ENCODE measurements at places on chromosomes 2 and 18.

GRCh38 chr2:233593201-233593600 is 24.2 kb upstream of the UGT1A8 start:
- DNase-seq, result no peak

- DNase-seq, result no peak
These were observed 64.0 kb upstream of the B3GNT7 start for GRCh38 chr2:231331533-231331932.

GRCh38 chr18:70501358-70501757 is 212.5 kb downstream of the SOCS6 start:
- no peak for DNase-seq

GRCh38 chr2:133682906-133683305 is 114.6 kb upstream of the NCKAP5 start:
- DNase-seq, result no peak

DNA sequence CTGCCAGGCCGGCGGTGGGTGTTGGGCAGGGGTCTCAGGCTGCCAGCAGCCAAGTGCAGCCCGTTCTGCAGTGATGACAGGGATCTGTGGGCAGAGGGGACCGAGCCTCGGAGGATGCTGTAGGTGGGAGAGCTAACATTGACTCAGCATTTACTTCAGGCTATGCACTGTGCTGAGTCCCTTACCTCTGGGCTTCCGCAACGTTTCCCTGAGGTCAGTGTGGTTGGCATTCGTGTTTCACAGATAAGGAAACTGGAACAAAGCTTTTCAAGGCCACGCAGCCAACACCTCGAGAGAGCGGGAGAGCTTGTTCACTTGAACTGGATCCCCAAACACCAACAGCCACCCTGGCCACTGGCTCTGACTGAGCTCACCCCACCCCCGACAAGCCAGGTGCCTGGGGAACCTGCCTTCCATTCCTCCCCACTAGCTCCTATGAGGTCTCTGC is 839 bp upstream of the GPR148 start:
- DNase-seq, result no peak

DNA sequence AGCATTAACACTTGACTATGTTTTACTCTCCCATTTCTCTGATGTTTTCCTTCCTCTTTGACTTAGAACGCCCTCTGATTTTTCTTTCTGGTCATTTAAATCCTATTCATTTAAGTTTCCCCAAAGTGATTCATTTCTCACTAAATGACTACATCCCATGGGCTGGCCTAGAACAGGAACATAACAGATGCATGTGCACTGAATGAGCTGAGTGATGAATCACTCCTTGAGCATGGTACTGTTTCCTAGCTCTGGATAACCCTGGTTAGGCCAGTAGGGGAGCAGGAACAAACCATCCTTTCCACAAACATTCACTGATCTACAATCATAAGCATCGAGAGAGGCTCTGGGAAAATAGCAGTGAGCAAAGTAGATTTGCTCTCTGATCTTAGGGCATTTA is 221.9 kb upstream of the SETBP1 start:
- DNase-seq, result peak; percentile 60

- DNase-seq, result no peak
These were observed 208.8 kb upstream of the SALL3 start for GRCh38 chr18:78770823-78771139.
